Lung (tissue), 17 donors: ENCODE measurements at places on chromosomes 1 and 21. TPM values are rescaled to one million over a fixed set of nuclear protein-coding genes. Genes with fewer than 3 reads are reported as not detected.

Gene SPRR2B
- not detected for total RNA-seq

Gene OR2L5
- not detected for total RNA-seq

Gene MAP1LC3C
- total RNA-seq = 0.61 TPM

Gene AMPD1
- 0.34 TPM for total RNA-seq

Gene GBP1
- 30.7 TPM for total RNA-seq

Gene MEX3A
- 1.1 TPM for total RNA-seq

Gene CDKN2C
- 8.9 TPM for total RNA-seq

Gene RAP1GAP
- total RNA-seq = 41.4 TPM

Gene C1orf159
- total RNA-seq = 9.9 TPM

Gene PCNX2
- 10.3 TPM for total RNA-seq

Gene ASH1L
- total RNA-seq = 46.1 TPM

Gene CFAP74
- total RNA-seq = 20.8 TPM

Gene MAP7D1
- total RNA-seq = 140 TPM

Gene FOXD2
- total RNA-seq = 1.1 TPM

Gene FCER1G
- 169 TPM for total RNA-seq

Gene PAQR6
- 1.3 TPM for total RNA-seq
